Fibroblast of the aortic adventitia (primary cell): ENCODE measurements at places on chromosomes 1 and 21.
A peak's percentile ranks its signal among the peaks of the same experiment; 100 is the strongest.

- no peak for DNase-seq
These were observed 135.6 kb downstream of the ZZZ3 start for GRCh38 chr1:77546890-77547289.

GRCh38 chr1:203128431-203128715, 847 bp downstream of the ADORA1 start:
- no peak for DNase-seq

DNA sequence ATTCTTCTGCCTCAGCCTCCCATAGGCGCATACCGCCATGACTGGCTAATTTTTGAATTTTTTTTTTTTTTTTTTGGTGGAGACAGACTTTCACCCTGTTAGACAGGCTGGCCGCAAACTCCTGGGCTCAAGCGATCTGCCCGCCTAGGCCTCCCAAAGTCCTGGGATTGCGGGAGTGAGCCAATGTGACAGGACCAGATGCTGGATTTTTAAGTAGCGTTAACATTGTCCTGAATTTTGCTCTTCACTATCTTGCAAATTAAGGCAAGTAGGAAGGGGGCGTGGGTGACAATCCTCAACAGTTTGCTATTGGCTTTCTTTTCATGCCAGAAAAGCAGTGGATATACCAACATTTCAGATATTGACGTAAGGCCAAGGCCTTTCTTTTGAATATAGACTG, 49.7 kb upstream of the TSNAX start:
- DNase-seq, result no peak

DNA sequence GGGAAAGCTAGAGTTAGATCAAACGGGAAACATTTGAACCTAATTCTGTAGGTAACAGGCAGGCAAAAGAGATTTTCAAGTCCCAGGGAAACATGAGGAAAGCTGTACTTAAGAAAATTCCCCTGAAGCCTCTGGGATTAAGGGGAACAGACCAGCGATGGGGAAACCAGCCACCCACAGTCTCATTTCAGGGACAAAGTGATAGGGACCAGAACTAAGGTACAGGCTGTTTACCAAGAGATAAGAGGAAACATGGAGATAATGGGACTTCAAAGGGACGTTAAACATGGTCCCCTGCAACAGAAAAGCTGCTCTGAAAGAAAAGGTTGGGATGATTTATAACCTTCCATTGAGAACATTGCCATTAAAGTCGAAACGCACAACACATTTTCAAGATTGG, 84.4 kb downstream of the NTPCR start:
- DNase-seq, result no peak

GRCh38 chr1:15168479-15168878, 14.9 kb downstream of the TMEM51 start:
- peak; percentile 76 for DNase-seq

- no peak for DNase-seq
These were observed 18.8 kb upstream of the PKP1 start for GRCh38 chr1:201264554-201264953.

- no peak for DNase-seq
These were observed at the start of gene DMBX1 for GRCh38 chr1:46489638-46490405. TSS of gene DMBX1 (plus strand) at chr1:46489836. CDS start at chr1:46507011, 17,175 bp downstream.

DNA sequence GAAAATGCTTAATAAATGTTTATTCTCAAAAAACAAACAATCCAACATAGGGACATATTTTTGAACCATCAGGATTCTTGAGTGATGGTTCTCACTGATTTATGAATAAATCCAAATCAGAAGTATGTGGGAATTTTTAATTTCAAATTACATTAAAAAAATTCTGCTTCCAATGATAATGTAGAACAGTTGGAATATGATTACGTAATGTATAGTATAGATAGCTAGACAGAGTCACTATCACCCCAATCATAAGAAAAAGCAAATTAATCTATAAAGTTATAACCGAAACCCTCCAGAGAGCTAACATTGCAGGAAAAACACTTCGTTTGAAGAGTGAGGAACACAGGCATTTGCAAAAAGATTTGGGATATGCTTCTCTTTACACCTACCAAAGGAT, 1600.6 kb upstream of the B3GALT2 start:
- DNase-seq, result no peak

GRCh38 chr1:46345281-46345680, 4.7 kb downstream of the NSUN4 start:
- DNase-seq, result no peak

GRCh38 chr1:197868751-197869489, 33.5 kb upstream of the C1orf53 start:
- peak; percentile 76 for DNase-seq

- no peak for DNase-seq
These were observed 348.7 kb downstream of the HLX start for GRCh38 chr1:221227872-221228337.

- DNase-seq, result no peak
These were observed 168.2 kb downstream of the GRIK1 start for GRCh38 chr21:29771491-29772066.

DNA sequence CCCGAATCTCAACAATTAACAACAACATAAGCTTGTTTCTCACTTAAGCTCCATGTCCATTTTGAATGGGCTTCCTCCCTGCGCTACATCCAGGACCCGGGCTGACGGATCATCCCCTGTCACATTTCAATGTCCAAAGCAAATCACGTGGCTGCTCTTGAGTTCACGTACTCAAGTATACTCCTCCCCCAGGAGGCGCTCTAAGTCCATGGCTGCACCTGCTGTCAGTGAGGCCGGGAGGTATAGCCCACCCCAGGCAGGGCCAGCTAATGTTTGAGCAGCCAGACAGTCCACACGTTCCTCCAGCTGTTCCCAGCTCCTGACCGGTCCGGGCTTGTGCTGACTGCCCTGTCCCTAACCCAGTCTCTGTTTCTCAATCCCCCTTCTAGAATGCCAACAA, 220.8 kb downstream of the SLC35F3 start:
- peak; percentile 7 for DNase-seq

GRCh38 chr1:225848030-225848955, 33.9 kb downstream of the TMEM63A start:
- DNase-seq, result no peak

- DNase-seq, result peak; percentile 47
These were observed 66.6 kb downstream of the CD34 start for GRCh38 chr1:207844371-207844770.

GRCh38 chr1:67213164-67213563, 46.9 kb downstream of the IL23R start:
- DNase-seq, result peak; percentile 14

GRCh38 chr1:187873126-187873525, 1044.4 kb downstream of the PLA2G4A start:
- no peak for DNase-seq

- DNase-seq, result no peak
These were observed 510.9 kb downstream of the PTPRU start for GRCh38 chr1:29747196-29747595.

DNA sequence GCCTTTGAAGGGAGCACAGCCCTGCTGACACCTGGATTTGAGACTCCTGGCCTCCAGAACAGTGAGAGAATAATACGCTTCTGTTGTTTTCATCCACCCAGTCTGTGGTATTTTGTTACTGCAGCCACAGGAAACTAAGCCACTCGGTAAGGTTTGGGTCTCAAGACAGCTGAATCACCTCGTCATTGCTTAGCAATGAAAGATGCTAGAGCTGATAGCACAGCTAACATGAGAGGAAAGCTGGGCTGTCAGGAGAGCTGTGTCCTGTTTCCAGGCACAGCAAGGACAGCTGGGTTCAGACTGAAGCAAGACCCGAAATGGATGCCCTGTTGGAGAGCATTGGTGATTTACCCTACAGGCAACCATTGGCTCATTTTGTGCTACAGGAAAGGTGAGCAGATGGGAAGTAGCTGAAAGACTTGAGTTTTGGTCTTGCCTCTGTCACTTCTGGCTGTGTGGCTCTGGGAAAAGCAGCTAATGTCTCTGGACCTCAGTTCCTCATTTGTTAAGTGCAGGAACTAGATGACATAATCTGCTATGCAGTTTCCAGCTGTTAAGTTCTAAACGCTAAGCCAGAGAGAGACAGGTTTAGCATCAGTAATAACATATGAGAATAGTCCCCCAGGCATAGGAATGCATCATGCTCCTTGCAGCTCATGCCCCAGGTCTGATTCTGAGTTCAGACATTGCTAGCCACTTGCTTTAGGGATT, 58.0 kb downstream of the CLIC6 start:
- DNase-seq, result no peak

DNA sequence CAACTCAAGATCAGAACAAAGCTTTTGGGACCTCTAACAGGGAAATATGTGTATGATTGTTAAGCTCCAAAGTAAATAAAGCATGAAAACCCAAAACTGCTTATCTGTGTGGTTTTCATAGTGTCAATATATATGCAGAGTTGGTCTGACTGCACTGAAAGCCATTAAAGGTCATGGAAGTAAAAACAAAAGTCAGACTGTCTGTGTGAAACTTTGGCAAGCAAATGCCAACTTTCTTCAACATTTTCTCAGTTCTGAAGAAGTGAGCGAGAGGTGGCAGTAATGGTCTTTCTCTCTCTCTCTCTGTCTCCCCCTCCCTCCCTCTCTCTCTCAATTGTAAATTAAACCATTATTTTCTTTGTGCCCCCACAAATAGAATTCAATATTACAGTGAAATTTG, 100.1 kb upstream of the S1PR1 start:
- peak; percentile 47 for DNase-seq

DNA sequence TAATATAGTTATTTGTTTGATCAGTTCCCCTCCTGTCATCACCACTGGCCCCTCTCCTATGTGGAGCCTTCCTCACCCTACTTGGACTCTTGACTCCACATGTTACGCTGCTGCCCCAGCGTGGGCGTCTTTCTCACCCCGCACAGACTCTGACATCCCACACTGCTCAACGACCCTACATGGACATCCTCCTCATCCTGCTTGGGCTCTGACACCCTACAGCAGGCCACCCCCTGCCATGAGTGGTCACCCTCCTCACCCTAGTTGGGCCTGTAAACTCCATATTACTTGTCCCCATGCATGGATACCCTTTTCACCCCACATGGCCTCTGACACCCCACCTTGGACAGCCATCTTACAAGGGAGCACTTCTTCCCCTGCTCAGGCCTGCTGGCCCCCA, 21.0 kb downstream of the TTC4 start:
- no peak for DNase-seq

GRCh38 chr1:244236101-244236500, 185.0 kb downstream of the ZBTB18 start:
- no peak for DNase-seq

- peak; percentile 91 for DNase-seq
These were observed 161.1 kb upstream of the COL6A1 start for GRCh38 chr21:45820171-45821091.

DNA sequence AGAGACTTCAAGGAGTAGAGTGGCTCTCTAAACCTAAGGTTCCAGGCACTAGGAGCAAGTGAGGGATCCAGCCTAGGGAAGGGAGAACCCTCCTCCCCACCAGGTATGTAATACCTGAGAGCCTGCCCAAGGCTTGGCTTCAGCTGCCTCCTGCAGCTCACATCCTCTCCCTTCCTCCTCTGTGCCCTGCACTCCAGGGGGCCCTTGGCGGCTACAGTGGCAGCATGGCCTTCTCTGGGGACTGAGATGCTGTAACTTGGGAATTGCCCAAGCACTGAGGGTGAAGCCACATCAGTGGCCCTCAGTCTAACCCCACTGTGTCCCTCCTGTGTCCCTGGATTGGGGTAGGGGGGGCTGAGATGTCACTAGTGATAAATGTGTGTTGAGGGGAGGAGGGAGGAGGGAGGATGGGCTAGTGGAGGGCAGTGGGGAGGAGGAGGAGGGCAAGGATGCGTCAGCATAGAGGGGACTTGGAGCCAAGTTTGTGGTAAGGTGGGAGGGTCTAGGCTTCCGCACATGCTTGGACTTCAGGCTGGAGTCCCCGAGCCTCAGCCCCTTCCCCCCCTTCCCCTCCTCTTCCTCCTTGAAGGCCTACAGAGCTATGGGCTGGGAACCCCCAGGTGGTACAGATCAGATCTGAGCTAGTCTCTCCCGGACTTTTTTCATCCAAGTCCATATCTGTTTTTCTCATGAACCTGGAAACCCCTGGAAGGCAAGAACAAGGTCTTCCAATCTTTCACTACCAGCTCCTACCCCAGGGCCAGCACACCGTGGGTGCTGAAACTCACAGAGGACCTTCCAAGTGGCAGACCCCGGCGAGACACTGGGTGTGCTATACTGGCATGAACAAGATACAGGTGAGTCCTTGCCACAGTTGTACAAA, 17.5 kb downstream of the COL9A2 start:
- peak; percentile 23 for DNase-seq

GRCh38 chr1:39675220-39675619, 3.3 kb upstream of the NT5C1A start:
- DNase-seq, result no peak

DNA sequence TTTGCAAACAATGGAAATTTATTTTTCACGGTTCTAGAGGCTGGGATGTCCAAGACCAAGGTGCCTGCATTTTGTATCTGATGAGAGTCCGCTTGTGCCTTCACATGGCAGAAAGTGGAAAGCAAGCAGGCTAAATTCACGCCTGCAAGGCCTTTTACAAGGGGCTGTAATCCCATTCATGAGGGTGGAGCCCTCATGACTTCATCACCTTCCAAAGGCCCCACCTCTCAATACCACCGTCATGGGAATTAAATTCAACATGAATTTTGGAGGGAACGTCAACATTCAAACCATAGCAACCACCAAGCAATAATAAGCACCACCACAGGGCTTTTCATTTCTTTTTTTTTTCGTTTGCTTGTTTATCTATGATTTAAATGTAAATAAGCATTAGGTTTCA, 115.3 kb downstream of the C1orf21 start:
- DNase-seq, result no peak

GRCh38 chr1:54848134-54848948, 38.7 kb downstream of the DHCR24 start:
- no peak for DNase-seq

DNA sequence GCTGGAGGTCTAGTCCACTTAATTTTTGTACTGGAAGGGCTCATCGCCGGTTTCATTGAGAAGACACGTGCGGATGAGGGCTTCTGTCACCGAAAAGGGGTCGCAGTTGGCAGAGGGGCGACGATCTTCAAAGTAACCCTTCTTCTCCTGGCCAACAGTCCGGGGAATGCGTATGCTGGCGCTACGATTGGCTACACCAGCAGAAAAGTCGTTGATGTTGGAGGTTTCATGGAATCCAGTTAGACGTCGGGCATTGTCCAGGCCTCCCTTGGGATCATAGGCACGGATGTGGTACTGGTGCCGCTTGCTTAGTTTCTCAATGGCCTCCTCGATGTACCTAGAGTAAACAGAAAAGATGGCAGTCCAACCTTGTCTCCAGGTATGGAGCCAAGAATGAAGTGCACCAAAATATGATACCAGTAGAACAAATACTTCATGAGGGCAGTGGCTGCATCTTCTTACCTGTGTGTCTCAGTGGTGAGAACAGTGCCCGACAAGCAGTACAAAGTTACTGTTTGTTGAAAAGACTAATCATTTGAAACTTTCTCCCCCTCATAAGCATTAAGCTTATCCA, 7.1 kb downstream of the GLUL start:
- no peak for DNase-seq

DNA sequence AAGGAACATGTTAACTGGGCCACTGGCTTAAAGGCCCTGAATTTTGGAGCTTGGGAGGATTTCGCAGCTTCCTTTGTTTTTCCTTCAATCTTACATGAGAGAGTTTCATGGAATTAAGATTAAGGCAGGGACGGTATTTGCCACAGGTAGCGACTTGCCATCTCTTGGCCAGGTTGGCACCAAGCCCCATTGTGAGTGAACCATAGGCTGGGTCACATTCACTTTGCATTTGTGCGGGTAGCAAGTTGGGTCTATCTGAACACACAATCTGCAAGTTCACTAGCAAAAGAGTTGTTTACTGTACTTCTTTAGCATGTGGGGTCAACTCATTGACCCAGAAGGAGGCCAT, 106.2 kb upstream of the ATP1A1 start:
- no peak for DNase-seq

- no peak for DNase-seq
These were observed 7.2 kb upstream of the DSCAM start for GRCh38 chr21:40853956-40854688.
